ENCODE measurements at places on chromosomes 6 and 20.

GRCh38 chr20:25622049-25622448 is 1.8 kb downstream of the NANP start:
- no peak for DNase-seq

DNA sequence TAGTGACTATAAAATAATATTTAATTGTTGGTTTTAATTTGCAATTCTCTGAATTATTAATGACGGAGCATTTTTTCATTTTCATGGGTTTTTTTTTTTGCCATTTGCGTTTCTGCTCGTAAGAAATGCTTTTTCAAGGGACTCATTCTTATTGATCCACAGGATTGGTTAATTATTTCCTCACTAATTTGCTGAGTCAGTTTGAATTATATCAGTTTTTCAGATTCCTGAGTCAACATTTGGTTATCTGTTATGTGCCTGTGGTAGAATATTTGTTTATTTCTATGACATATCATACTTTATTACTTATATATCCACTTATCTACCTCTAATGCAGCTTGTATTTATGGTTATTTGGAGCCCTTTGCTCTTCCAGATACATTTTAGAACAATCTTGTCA is 257.0 kb upstream of the BTBD3 start:
- DNase-seq: no peak

DNA sequence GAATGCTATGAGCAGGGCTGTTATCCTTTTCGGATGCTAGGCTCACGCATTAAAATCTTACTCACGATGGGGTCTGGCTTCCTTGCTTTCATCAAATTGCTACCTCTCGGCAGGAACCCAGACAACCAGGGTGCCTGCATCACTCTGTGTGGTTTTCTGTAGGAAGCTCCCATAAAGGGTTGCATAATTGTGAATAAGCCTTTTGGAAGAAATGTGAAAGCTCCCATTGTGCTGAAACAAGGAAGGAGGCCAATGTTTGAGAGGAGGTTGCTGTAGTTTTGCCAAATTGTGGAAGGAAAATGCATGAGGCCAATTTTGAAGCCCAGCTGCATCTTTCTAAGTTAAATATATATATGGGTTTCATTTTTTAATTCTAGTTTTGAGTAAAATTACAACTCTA is 615.5 kb downstream of the C6orf118 start:
- DNase-seq: no peak

DNA sequence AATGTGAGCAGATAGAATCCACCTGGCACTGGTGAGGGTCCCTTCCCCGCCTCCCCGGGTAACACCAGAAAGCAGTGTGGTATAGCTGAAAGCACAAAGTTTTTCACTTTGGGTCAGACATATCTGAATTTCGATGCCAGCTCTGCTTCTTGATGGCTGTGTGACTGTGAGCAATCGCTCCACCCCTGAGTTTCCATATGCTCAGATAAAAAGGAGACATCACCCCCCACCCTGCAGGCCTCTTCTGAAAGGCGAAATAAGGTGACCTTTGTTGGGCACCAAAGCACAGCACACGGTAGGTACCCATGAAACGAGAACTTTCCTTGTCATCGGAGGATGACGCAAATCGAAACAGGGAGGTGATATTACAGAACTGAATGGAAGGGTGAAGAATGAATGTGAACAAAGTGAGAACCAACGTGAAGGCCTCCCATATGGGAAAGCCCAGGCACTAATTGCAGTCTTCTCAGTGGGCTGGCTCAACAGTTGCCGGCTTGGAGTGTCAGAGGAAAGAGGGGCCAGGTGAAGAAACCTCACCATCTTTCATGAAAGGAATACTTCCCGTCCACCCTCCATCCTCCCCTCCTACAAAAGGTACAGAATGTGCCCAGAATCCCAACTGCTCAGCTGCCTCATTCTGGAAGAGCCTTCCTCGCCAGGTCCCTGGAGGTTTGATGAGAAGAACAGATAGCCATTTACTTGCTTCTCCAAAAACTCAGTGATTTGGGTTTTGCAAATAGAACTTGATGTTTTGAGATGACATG is 61.8 kb downstream of the NFATC2 start:
- DNase-seq: no peak

- DNase-seq: no peak
Measured at GRCh38 chr6:52155791-52156576, 30.2 kb upstream of the IL17A start.

- DNase-seq: no peak
Measured at GRCh38 chr20:36463212-36464061, 77.9 kb upstream of the MYL9 start.

- no peak for DNase-seq
Measured at GRCh38 chr20:53609491-53610445, 16.1 kb upstream of the ZNF217 start.

- no peak for DNase-seq
Measured at GRCh38 chr6:63663956-63664281, 28.3 kb downstream of the PHF3 start.

- no peak for DNase-seq
Measured at GRCh38 chr20:4082406-4083097, 67.2 kb upstream of the RNF24 start.

GRCh38 chr6:69265090-69265489 is 531.7 kb downstream of the LMBRD1 start:
- no peak for DNase-seq

Measured in vagina (tissue), 2 donors.